CD4-positive, alpha-beta T cell (primary cell): ENCODE measurements at places on chromosomes 6 and 20. TPM values are rescaled to one million over a fixed set of nuclear protein-coding genes. Genes with fewer than 3 reads are reported as not detected.

- DNase-seq, result no peak
- no peaks in the 10 kb centered on the region for H3K36me3 ChIP-seq
- H3K4me3 ChIP-seq, result no peak overlapping the region
- H3K27ac ChIP-seq, result no peak overlapping the region
- H3K4me1 ChIP-seq, result peaks cover 8% of the 10 kb centered on the region
These were observed 39.6 kb upstream of the POU5F1 start for GRCh38 chr6:31210123-31210522.

- no peak overlapping the region for H3K4me3 ChIP-seq
- no peaks in the 10 kb centered on the region for H3K27me3 ChIP-seq
- no peaks in the 10 kb centered on the region for H3K4me1 ChIP-seq
- no peak for DNase-seq
- no peaks in the 10 kb centered on the region for H3K36me3 ChIP-seq
These were observed 110.4 kb downstream of the MYB start for GRCh38 chr6:135291288-135292076.

Gene HLA-DQA2
- total RNA-seq, result 0.71 TPM

Gene ARFGEF3
- not detected for total RNA-seq

Gene SPACA1
- not detected for total RNA-seq

Gene PLA2G7
- total RNA-seq, result not detected

DNA sequence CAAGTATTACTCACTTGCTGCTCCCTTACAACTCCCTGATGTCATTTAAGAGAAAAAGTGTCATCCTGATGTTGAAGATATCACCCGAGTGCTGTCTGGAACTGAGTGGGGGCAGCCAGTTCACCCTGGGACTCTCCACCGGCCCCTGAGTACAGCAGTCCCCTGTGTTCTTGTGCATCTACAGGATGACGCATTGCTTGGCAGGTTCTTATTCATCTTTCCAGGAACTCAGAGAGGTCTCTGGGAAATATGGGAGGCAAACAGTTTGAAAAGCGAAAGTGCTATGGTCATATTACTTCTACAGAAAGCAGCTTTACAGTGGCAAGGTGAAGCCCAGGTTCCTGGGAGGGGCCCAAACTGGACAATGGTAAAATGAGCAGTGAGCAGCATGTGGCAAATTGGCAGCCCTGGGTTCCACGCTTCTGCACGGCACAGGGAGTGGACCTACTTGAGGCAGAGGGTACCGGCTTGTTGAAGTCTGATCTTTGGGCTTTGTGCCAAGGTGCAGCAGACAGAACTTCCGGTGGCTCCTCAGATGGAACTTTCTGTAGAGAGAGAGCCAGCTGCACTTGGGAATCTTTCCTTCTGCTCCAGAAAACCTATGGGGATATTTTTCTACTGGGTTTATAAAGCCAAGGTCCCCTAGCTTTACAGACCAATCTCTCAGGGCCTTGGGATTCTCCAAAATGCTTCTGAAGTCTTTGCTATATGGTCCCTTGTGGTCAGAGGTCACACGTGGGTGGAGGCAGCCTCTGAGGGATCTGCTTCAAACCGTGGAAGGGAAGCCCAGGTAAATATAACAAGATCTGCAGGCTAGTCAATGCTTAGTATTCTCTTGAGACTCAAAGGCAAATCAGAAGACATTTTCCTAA is 128.3 kb downstream of the MAP3K7 start:
- H3K4me1 ChIP-seq, result peaks cover 34% of the 10 kb centered on the region
- peak overlapping the region; percentile 28 for H3K4me3 ChIP-seq
- H3K36me3 ChIP-seq, result no peaks in the 10 kb centered on the region
- H3K27ac ChIP-seq, result no peak overlapping the region
- peak; percentile 34 for DNase-seq
